Stimulated activated CD8-positive, alpha-beta memory T cell treated with anti-CD3 and anti-CD28 coated beads, Interleukin-15, amount 100 ng/mL, for 4 hours (primary cell): ENCODE measurements at places on chromosomes 1 and 21.

- DNase-seq, result no peak
Measured at GRCh38 chr1:231057410-231057809, 17.4 kb upstream of the FAM89A start.

DNA sequence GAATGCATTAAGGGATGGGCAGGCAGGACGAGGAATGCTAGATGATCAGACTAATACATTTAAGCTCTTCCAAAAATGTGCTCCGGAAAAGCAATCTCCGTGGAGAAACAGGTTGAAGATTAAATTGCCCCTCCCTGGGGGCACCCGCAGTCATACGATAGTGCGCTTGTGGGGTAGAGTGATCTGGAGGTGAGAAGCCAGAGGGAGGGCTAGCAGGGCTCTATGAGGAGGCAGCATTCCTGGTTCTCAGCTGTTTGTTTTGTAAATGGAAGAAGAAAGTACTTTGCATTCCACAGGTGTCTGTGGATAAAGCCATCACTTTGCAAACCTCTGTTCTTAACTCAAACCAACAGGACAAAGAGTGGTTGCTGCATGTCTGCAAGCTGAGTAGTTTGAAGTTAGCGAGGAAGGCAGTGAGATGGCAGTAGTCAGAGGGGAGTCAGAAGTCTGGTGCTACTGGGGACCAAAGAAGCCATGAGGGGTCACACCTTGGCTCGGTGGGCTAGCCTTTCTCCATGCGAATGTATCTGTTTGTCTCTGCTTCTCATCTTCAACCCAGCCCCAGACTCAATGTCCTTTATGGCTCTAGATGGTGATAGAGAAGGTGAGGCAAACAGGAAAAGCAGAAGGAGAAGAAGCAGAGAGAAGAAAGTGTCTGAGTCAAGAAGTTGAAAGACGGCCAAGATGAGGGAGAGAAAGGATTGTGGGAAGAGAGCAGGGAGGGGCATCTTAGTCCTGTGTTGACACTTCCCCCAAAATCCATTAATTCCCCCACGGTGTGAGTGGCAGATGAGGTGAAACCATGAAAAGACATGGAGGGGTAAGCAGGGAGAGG, 65.2 kb upstream of the GJA8 start:
- DNase-seq, result no peak

DNA sequence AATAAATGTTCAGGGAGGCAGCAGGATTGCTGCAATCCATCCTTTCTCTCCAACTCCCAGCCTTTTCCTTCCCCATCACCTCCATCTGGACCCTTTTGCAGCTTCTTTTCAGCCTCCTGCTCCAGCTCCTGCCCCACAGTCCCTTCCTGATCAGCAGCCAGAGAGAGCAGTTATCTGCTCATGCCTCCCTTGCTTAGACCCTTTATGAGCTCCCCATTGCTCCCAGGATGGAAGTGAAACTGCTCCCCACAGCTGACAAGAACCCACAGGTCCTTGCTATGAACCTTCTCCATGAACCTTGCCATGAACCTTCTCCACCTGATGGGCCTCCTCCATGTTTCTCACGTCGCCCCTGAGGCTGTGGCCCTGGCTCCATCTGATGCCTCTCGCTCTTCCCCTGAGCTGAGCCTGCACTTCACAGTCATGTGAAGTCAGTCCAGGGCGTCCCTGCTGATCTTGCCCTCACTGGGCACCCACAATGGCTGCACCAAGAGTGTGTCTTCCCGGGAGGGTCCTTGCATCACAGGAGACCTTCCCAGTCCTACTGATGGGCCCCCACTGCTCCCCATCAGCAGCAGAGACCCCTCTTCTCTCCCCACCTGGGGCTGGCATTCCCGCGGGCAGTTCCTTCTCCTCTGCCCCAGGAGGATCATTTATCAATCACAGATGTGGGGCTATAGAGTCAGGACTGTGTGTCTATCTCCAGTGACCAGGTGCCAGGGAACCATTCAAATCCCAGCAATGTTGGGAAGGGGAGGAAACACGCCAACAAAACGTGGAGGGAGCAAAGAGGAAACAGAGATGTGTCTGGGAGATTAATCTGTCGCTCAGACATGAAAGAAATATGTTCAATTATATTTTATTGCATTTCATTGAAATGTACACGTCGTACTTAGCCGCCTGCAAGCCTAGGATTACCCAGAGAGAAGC, 73.1 kb downstream of the MATN1 start:
- no peak for DNase-seq

DNA sequence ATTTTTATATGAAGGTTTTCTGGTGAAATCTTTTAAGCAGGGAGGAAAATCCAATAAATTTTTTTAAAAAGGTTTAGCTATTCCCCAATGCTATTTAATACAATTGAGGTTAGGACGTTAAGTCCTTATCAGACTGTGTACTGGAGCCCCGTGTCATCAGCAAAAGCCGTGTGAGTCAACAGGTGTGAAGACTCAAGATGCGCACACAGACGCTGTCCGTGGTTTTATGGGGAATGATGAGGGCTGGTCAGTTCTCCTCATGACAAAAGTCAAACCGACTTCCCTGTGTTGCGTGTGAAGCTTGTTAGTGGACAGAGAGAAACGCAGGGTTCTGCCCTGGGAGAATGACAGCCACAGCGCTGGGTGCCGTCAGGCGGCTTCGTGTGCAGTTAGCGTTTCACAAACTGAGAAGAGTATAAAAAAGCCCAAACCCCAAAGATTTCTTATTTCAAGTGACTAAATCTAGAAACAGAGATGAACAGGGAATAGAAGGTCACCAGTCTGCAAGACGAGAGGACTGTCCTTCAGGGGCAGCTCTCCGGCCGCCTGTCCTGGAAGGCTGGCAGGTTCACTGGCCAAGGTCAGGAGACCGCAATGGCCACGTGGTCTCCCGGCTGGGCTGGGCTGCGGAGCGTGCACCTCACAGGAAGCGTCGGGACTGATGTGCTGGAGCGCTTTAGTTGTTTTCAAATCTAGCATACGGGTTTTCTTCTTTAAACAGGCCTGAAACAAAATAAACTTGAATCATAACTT, 22.4 kb downstream of the PTTG1IP start:
- no peak for DNase-seq

- DNase-seq, result no peak
Measured at GRCh38 chr1:59505596-59506028, 208.7 kb downstream of the FGGY start.

DNA sequence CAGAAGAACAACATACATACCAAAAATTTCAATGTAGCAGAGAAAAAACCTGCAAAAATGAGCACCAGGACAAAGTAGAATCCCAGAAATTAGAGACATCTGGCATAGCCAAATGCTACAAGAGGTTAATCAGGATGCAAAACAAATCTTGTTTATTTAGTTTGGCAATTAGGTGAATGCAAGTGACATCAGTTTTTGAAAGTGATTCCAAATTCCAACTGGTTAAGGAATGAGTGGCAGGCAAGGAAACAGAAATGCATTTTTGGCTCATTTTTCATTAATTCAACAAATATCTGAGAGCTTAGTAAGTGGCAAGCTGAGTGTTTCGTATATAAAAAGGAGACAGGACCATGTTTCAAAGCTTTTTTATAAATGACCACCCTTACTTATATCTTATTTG, 21.3 kb downstream of the SCAF4 start:
- DNase-seq, result no peak

DNA sequence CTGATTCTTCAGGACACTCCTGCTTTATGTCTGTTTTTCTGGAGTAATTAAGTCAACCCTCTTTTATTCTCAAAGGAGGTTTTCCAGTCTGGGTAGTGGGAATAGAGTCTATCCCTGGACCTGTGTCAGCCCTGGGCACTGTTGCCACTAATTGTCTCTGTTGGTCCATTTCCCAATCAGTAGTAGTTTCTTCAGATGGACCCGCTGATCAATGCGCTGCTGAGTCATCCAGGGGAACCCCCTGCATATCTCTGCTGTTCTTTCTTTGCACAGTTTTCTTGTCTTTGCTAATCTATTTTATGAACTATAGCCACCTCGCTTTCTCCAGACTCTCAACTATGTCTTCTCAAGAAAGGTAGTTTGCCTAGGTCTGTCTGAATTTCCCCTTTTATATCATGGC, 82.5 kb downstream of the TNNI3K start:
- no peak for DNase-seq

DNA sequence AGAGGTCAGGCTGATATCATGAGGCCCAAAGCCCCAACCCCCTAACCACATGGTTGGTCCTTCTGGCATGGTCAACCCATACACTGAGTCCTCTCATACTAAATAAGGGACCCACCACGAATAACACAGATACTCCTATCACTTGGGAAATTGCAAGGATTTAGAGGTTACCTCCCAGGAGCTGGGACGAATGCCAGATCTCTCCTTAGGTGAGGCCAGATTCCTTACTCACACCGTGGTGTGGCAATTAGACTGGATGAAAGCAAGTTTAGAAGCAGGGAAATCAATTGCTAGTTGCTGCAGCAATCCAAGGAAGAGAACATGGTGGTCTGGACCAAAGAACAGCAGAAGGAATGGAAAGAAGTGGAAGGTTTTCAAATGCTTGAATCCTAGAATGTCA, 60.1 kb downstream of the IER5 start:
- no peak for DNase-seq

- no peak for DNase-seq
Measured at GRCh38 chr1:147162093-147162492, 10.2 kb downstream of the PRKAB2 start.

GRCh38 chr1:218572050-218572449, 226.9 kb downstream of the TGFB2 start:
- no peak for DNase-seq

- no peak for DNase-seq
Measured at GRCh38 chr1:230399321-230400006, 26.7 kb downstream of the PGBD5 start.

- DNase-seq, result peak; percentile 27
Measured at GRCh38 chr1:24111996-24112779, at the start of gene MYOM3. Gene MYOM3 (minus strand): TSS chr1:24112135. CDS start chr1:24108636, 3,499 bp downstream.

GRCh38 chr21:46065914-46066551, 31.9 kb upstream of the COL6A2 start:
- DNase-seq, result no peak

- DNase-seq, result no peak
Measured at GRCh38 chr1:38028105-38028591, 15.6 kb downstream of the UTP11 start.

GRCh38 chr1:156726549-156727226, 1.6 kb upstream of the METTL25B start:
- DNase-seq, result no peak

- no peak for DNase-seq
Measured at GRCh38 chr1:153261281-153262069, 2.0 kb downstream of the LORICRIN start.

- DNase-seq, result no peak
Measured at GRCh38 chr1:211017075-211017718, 116.8 kb downstream of the KCNH1 start.

DNA sequence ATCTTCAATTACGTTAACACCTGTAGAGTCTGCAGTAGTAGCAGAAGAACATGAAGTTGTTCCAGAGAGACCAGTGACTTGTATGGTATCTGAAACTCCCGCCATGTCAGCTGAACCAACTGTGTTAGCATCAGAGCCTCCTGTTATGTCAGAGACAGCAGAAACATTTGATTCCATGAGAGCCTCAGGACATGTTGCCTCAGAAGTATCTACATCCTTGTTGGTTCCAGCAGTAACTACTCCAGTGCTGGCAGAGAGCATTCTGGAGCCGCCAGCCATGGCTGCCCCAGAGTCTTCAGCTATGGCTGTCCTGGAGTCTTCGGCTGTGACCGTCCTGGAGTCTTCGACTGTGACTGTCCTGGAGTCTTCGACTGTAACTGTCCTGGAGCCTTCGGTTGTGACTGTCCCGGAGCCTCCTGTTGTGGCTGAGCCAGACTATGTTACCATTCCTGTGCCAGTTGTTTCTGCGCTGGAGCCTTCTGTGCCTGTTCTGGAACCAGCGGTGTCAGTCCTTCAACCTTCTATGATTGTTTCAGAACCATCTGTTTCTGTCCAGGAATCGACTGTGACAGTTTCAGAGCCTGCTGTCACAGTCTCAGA, 10.3 kb downstream of the SON start:
- no peak for DNase-seq

DNA sequence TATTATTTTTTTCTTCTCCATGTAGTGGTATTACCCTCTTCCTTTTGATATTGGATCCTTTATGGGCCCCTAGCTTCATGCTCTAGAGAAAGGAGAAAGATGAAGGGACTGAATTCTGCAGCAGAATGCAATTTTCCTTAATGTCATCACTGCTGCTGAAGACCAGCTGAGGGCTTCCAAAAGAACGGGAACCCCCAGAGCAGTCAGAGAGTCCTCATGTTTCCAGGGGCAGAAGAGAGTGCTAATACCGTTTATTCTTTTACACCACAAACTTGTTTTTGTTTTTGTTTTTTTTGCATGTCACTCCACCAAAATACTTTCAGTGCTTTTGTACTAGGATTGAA, 21.1 kb upstream of the TBX15 start:
- no peak for DNase-seq

DNA sequence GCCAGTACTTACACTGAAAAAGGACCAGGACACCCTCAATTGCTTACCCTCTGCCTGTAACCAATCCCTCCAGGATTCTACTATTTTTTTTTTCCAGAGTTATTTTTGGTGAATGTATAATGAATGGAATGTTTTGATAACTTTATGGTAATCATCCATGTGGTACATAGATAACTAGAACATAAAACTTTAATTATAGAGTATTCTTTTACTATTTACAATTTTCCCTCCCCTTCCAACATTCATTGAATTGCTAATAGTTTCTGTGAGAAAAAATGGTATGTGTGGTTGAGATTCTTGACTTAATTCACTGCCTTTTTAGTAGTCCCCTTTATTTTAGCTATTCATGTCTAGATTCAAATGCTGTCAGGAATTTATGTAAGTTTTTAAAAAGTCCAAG, 164.6 kb downstream of the CYYR1 start:
- DNase-seq, result no peak

DNA sequence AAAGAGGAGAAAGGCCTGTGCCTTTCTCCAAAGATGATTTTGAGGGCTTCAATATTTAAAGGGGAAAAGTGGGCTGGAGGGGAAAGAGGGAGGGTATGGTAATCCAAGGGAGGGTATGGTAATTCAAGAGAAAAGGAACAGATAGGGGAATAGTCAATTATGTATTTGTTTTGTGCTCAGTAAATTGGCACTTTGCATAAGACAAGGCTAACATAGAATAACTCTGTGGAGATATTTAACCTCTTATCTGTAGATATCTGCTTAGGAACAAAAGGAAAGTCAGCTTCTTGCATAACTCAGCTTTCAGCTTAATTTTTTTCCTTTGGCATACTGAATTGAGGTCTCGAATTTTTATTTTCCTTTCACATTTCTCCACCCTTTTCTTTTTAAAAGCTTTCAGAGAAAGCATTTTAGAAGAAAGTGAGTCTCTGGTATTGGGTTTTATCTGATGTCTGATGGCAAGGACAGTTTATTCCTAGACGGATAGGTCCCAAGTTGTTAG, 119.9 kb upstream of the F3 start:
- no peak for DNase-seq

GRCh38 chr1:15559189-15559810, 25.6 kb downstream of the AGMAT start:
- DNase-seq, result no peak

- DNase-seq, result no peak
Measured at GRCh38 chr1:174219606-174220370, 60.5 kb downstream of the RABGAP1L start.
